Cardiac septum (tissue), 1 donor: ENCODE measurements at places on chromosomes 6 and 20. TPM values are rescaled to one million over a fixed set of nuclear protein-coding genes. Genes with fewer than 3 reads are reported as not detected.
A peak's percentile ranks its signal among the peaks of the same experiment; 100 is the strongest.

GRCh38 chr6:43974643-43975230 lies 152.5 kb downstream of the MRPL14 start:
- DNase-seq: no peak

The SLC35F1 gene
- 7.7 TPM for total RNA-seq

GRCh38 chr6:68427630-68428029 lies 207.5 kb upstream of the ADGRB3 start:
- no peak for DNase-seq

DNA sequence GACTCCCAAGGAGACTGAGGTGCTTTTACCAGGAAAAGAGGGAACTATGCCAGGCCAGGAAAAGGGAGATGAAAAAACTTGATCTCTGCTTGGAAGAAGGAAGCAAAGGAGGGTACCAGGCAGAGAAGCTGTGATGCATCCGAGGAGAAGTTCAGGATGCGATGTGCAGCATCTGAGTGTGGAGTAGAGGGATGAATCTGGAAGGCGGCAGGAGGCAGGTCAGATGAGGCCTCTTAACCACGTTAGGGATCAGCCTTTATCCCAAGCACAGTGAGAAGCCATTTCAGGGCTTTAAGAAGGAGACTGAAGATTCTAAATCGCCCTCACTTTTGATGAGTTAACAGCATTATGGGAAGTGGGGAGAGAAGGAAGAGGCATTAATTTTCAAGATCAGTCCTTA lies 44.9 kb upstream of the EYA2 start:
- DNase-seq: no peak

The GLYATL3 gene
- total RNA-seq: not detected

- DNase-seq: no peak
These were observed 34.5 kb upstream of the PREX1 start for GRCh38 chr20:48862279-48862678.

GRCh38 chr6:95099410-95099809 lies 477.9 kb upstream of the MANEA start:
- DNase-seq: no peak

DNA sequence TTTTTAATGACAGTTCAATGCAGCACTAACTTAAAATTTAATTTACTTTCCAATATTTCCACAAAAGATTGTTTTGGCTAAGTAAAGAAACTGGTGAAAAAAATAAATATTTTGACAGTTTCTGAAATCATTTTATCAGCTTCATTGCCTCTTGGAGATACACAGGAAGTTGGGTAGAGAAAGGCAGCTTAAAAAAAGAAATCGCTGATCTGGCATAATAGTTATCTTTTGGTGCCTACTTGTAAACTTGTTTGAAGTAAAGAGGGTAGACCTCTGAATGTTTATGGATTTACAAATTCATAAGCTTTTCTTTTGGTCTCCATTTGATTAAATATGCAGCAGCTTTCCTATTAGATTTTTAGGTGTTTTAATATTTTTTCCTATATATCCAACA lies 103.4 kb downstream of the RTN4IP1 start:
- no peak for DNase-seq

The MATN4 gene
- total RNA-seq: not detected

The TTK gene
- 0.22 TPM for total RNA-seq

DNA sequence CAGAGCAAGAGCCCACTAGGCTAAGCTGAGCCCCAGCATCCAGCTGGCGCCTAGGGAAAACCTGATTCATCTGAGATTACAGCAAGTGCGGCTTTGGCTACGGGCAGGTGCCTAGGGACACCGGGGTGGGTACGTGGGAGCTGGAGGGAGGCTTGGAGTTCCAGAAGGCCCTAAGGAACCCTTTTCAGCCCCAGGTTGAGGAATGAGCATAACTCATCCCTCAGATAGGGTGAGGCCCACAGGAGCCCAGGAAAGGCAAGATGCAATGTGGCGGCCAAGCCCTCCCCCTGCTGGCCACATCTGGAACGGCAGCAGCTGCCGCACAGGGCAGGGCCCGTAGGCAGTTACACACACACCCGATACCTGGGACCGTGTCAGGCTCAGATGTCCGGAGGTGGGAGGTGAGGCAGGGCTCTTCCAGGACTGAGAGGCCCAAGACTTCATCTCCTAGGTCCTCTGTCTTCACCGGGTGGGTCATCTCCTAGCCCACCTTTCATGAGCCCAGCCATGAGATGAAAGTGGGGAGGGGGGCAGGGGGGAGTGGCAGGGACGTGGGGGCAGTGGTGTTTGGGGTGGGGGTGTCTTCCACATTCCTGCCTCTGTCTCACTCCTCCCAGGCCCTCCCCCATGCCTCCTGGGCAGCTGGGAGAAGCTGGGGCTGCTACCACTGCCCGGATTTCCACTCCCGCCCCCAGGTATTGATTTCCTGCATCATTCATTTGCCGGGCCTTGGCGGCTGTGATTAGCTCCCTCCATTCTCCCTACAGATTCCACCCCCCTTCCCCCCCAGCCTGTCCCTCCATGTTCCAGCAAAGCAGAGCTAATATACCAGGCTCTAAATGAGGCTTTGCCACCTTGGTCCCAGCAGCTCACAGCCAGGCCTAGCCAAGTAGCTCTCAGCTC lies 5.5 kb downstream of the MDGA1 start:
- peak; percentile 88 for DNase-seq

GRCh38 chr6:16832721-16833120 lies 71.5 kb upstream of the ATXN1 start:
- no peak for DNase-seq

The CBLN4 gene
- total RNA-seq: 0.27 TPM

DNA sequence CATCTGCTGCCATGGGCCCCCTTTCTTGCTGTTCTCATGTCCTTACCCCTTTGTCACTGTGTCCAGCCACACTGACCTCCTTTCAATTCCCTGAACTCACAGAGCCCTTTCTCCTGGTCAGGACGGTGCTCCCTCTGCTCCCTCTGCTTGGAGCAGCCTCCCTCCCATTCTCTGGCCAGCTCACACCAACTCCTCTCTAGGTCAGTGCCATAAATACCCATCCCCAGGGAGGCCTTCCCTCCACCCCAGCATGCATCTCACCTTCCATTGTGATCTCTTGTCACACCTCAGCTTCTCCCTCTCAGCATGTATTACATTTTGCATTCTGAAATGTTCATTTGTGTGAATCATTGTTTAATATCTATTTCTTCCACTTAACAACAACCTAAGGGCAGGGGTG lies 86.4 kb upstream of the PRND start:
- DNase-seq: no peak

DNA sequence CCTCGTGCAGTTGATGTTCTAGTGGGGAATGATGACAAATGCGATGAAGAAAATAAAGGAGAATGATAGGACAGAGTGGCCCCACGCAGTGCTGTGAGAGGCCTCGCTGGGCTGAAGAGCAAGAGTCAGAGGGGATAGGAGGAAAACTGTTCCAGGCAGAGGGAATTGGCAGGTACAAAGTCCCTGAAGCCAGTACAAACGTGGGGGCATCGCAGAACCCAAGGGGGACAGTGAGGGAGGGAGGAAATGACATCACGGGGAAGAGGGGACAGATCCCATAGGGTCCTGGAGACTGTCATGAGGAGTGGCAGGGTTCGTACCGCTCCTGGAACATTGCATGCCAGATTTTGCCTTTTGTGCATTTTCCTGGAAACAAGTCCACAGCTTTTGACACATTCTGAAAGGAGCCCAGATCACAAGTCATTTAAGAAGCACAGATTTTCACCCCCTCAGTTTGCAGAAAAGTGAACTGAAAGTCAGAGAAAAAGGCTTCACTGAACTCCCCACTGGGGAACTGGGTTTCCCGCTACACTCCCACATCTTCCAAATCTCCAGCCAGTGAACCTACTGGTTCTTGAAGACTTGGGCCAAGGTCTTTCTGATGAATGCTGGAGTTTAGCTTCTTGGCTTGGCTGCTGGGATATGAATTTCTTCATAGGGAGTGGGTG lies 77.0 kb downstream of the SULF2 start:
- no peak for DNase-seq

DNA sequence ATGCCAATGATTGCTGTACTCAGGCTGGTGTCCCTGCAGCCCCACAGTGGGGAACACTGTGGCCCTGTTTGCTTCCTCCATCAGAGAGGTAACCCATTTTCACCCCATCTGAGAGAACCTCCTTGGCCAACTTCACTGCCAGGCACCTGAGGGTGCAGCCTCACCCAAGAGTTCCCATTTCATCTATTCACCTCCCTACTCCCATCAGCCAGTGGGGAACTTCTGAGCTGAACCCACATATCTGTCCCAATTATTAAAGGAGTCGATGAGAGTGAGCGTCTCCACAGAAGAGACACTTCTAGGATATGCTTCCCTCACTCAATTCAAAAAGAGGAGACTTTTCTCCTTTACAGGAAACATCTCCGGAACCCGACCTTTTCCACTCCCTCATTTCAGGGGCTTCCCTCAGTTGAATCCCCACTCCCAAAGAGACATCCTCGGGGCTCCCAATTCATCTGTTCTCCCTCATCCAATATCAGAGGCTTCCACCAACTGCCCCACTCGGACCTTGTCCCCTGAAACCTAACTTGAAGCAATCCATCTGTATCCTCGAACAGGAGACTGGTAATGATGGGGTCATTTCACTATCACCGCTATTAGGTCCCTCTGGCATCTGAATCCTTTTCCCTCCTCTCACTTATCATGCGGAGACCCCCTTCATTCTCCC lies 988 bp downstream of the UBE2V1 start:
- no peak for DNase-seq

DNA sequence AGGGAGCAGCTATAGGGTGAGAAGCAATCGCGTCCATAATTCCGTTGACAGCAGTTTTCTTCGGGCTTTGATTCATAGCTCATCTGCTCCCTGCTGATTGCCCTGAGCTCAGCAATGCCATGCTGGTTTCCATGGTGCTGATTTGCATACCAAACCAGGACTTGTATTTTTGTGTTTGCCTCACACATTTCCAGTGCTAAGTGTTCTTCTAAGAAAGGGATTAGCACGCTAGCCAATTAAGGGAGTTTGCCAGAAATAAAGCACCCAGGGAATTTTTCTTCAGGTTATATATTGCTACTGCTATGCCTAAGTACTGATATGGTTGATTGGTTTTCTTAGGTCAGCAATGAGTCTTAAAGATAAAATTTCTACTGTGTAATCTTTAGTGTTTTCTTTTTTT lies 177.6 kb downstream of the PLCB1 start:
- DNase-seq: no peak

The CCDC170 gene
- total RNA-seq: 0.38 TPM

The HTR1B gene
- 0.11 TPM for total RNA-seq

DNA sequence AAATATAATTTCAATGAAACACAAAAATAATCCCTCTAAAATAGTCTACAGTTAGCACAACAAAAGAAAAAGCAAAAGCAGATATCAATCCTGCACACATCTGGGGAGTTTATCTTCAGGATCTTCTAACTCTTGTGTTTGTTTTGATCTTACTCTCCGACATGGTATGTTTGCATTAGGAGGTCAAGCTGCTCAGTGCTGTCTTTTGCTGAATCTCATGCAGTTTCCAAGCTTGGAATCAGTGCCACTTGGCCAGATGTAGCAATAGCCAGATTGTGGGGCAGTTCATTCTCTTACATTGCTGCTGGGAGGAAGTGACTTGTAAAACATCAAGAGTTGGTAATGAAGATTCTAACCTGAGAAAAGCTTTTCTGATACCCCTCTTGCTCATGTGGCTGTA lies 29.5 kb downstream of the RIOK1 start:
- no peak for DNase-seq

The TLDC2 gene
- not detected for total RNA-seq

DNA sequence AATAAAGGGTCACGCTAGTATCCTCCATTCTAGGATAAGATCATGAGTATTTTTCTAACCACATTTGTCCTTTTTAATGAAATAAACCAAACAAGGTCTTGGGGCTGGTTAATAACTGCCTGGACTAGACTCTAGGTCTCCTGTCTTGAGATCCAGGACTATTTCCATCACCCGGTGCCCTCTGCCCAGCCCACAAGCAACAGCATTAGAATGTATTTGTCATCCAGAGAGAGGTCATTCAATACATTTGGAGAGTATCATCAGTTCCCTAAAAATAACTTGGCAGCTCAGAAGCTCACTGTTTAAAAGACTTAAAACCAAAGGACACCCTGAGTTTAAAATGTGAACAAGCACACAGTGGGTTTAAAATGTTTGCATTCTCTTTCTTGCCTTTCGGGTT lies 4.4 kb upstream of the RBM24 start:
- DNase-seq: no peak

DNA sequence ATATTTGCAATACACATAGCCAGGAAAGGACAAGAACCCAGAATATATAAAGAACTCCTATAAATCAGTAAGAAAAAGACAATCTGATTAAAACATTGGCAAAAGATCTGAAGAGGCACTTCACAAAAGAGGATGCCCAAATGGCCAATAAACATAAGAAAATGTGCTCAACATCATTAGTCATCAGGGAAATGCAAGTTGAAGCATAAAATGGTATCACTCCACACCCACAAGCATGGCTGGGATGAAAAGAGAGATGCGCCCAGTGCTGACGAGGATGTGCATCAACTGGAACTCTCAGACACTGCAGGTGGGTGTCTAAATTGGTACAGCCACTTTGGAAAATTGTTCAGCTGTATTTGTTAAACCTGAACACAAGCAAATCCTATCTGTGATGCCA lies 42.4 kb upstream of the MLN start:
- DNase-seq: no peak

DNA sequence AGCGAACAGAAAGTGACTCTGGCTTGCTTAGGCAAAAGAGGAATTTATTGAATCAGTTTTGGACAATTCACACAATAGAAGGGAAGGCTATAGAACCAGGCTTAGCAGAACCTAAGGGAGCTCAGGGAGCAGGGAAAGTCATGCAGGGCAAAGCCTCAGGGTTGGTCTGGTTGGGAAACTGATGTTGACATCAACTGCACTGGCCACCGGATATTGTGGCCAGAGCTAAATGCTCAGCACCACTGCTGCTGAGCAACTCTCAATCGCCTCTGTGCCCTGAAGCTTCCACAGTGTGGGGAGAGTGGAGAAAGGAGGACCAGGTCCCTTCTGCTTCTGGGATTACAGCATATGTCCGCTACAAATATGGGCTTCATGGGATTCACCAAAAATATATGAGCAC lies 93.3 kb upstream of the GCM1 start:
- DNase-seq: peak; percentile 87

GRCh38 chr6:37940074-37940847 lies 120.7 kb downstream of the ZFAND3 start:
- DNase-seq: no peak

DNA sequence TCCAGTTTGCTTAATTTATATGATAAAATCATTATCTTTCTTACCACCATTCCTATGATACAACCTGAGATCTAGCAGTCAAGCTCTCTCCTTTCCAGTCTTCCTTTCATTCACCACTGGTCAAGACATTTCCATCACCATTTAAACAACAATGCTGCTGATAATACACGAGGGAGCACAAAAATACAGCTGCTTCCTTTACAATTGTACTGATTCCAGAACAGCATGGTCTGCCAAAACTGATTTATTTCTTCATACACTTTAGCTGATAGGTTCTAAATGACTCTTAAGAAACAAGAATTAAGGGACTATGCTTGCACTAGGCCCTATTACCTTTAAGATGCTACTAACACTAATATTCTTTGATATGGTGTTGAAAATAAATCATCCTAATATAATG lies 65.0 kb downstream of the EPM2A start:
- DNase-seq: no peak

DNA sequence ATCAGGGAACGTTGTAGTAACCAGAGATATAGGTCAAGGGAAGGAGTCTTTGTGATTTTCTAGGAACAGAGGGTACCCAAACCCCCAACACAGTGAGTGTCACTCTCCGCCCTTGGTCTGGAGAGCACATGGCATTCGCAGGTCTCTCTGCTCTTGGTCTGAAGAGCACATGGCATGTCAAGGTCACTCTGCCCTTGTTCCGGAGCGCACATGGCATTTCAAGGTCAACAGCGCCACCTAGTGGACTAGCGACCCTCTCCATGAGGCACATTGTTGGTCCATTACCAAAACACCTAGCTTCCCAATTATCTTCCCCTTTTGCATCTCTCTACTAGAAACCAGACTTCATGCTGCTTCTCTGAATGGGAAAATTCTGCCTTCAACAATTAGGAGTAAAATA lies 260.0 kb downstream of the C6orf118 start:
- no peak for DNase-seq
